CD14-positive monocyte (primary cell): ENCODE measurements at places on chromosomes 6 and 20. TPM values are rescaled to one million over a fixed set of nuclear protein-coding genes. Genes with fewer than 3 reads are reported as not detected.
A peak's percentile ranks its signal among the peaks of the same experiment; 100 is the strongest.

KCNB1 gene
- polyA plus RNA-seq = not detected in 2 replicates

NRN1 gene
- polyA plus RNA-seq = 0.08 and 0.20 TPM in 2 replicates

FAM83B gene
- polyA plus RNA-seq = not detected

SOX18 gene
- polyA plus RNA-seq = not detected

GRCh38 chr6:21208081-21208795, 385.3 kb upstream of the SOX4 start:
- peak; percentile 2 for DNase-seq

- peak; percentile 83 for DNase-seq
Measured at GRCh38 chr20:59752101-59752586, 147.8 kb downstream of the PHACTR3 start.

DNA sequence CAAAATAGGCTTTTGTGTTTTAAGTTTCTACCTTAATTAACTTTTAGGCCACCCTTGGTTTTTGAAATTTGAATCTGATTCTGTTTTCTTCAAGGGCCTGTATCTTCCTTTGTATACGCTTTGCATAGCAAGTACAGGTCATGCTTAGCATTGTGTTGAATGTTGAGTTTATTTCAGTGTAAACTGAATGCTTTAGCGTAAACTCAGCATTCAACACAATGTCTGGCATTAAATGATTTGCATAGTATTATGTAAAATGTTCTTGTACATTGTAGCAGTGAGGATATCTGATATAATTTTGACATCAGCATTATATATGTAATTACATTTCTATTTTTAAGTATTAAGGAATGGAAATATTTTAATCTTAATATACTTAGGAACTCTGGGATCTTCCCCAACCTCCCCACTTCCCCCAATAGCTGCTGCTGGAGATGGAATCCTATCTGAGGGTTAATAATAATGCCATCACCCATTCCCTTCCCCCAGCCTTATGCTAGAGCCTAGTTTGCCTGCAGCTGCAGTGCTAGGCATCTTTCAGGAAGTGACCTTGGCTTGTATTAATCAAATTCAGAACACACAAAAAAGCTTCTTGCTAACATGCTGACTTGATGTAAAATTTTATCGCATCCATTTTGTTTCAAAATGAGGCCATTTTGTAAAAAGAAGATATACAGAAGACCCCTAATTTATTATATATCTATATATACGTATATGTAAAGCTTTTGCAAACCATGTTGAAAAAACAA, 73.1 kb downstream of the NCOA3 start:
- no peak for DNase-seq

GRCh38 chr20:19338960-19339359, 126.5 kb downstream of the SLC24A3 start:
- no peak for DNase-seq

- DNase-seq = no peak
Measured at GRCh38 chr20:10660661-10661060, 13.1 kb downstream of the JAG1 start.
